SJSA1 (cell line): ENCODE measurements at places on chromosomes 3 and 15. TPM values are rescaled to one million over a fixed set of nuclear protein-coding genes. Genes with fewer than 3 reads are reported as not detected.

The FMN1 gene
- 2.3 and 2.4 TPM in 2 replicates for total RNA-seq

The CDCP1 gene
- 0.18 and 0.56 TPM in 2 replicates for total RNA-seq

The DNAH1 gene
- total RNA-seq, result 0.47 and 1.1 TPM in 2 replicates

The ECE2 gene
- not detected in 2 replicates for total RNA-seq

The ACTC1 gene
- 1.4 and 5.8 TPM in 2 replicates for total RNA-seq

DNA sequence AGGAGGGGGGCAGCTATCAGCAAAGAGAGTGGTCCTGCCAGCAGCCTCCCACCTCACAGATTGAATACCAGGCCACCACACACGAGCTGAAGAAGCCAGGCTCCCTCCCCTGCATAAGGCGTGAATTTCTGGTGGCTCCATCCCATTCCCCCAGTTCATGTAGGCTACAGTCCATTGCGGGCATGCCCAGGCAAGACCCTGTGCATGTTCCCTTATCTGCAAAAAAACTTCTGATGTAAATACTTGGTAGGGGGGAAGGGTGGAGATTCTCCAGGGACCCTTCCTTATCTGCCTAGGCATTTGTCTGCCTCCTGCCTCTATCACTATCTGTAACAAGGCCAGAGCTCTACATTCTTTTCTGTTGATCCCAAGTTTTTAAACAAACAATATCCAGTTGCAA, 27.6 kb upstream of the UBP1 start:
- no peaks in the 10 kb centered on the region for H3K27me3 ChIP-seq
- H3K4me3 ChIP-seq, result no peak overlapping the region
- no peaks in the 10 kb centered on the region for H3K36me3 ChIP-seq
- no peak for DNase-seq

DNA sequence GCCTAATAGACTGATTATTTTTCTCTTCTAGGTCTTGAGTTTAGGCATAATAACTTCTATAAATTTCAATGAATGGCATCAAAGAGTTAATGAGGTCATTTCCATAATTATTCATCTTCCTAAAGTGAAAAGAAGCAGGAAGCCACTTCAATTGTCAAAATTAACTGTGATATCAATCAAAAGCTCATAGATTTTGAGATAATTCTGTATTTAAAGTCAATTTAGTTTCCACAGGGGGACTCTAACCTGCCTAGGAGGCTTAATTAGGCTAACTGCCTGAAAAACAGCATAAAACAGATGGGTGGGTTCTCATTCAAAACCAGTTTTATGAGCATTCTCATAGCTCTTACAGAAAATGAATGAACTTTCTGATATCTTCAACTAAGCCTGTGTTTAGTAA, 177.8 kb downstream of the OTOL1 start:
- no peak for DNase-seq
- no peaks in the 10 kb centered on the region for H3K4me1 ChIP-seq
- H3K36me3 ChIP-seq, result no peaks in the 10 kb centered on the region
- no peaks in the 10 kb centered on the region for H3K27me3 ChIP-seq

DNA sequence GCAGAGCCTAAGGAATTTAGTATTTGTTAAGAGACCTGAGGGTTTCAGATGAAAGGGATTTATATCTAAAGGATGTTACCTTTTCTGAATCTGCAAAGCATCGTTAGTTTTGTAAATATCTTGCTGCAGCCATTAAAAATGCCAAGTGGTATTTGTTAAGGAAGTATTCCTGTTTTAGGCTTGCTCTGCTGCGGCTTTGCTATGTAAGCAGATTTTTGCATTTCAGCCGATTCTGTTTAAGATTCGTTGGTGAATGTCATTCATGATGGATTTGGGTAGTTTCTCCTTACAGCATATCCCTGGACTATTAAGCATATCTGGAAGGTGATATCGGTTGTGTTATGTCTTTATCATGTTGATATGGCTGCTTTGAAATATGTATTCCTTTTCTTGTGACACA, 1.0 kb downstream of the USP8 start:
- peaks cover 19% of the 10 kb centered on the region for H3K36me3 ChIP-seq
- H3K4me1 ChIP-seq, result peaks cover 4% of the 10 kb centered on the region

DNA sequence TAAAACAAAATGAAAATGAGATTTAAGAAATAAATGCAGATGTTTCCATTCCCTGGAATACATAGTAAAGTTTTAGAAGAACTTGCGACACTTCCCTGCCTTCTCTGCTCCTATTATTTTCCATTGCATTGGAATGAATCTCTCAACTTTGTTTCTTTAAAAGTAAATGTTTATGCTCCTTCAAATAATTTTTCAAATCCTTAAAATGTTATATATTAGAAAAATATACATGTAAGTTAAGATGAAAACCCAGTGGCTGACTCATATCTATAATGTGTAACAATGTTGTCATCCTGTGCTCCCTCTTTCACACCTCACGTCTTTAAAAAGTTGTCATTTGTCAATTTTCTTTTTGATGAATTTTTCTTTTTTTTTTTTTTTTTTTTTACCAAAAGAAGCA, 3.6 kb downstream of the RBMS3 start:
- H3K4me1 ChIP-seq, result peaks cover 23% of the 10 kb centered on the region
- H3K4me3 ChIP-seq, result peak overlapping the region; percentile 46
- peaks cover 5% of the 10 kb centered on the region; the same call in 1 of the 2 replicates for H3K36me3 ChIP-seq

DNA sequence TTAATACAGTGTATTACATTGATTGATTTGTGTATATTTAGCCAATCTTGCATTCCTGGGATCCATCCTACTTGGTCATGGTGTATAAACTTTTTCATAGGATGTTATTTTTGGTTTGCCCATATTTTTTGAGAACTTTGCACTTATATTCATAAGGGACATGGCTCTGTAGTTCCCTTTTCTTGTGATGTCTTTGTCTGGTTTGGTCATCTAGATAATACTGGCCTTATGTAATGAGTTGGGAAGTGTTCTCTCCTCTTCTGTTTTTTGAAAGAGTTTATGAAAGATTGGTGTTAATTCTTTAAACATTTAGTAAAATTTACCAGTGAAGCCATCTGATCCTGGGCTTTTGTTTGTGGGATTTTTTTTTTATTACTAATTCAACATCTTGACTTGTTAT, 9.6 kb downstream of the CHST13 start:
- H3K4me1 ChIP-seq, result no peaks in the 10 kb centered on the region
- H3K27me3 ChIP-seq, result peaks cover 28% of the 10 kb centered on the region
- no peaks in the 10 kb centered on the region for H3K36me3 ChIP-seq
- no peak overlapping the region for H3K27ac ChIP-seq

GRCh38 chr3:150235799-150236198, 172.3 kb upstream of the TSC22D2 start:
- peak overlapping the region; percentile 52 for H3K27ac ChIP-seq
- no peaks in the 10 kb centered on the region for H3K36me3 ChIP-seq
